ENCODE measurements at places on chromosomes 12 and 14.

- DNase-seq = no peak
Observed at GRCh38 chr14:76720382-76720813, 40.9 kb upstream of the VASH1 start.

DNA sequence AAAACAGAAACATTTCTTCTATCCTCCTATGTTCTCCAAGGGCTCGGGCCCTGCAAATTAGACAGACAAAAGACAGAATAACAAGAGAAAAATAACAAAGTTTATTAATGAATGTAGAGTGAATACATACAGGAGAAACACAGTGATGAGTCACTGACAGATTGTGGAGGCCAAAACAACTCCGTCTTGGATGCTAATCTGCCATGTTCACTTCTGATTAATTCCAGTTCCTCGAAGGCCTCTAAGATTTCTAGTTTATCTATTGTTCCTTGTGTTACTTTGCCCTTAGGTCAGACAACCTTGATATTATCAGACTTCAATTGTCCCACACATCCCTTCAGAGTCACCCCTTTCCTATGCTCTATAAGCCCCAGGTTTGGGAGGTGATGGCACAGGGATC lies 26.8 kb upstream of the NEDD1 start:
- no peak for DNase-seq

- DNase-seq = no peak
Observed at GRCh38 chr12:11705010-11705409, 55.5 kb downstream of the ETV6 start.

DNA sequence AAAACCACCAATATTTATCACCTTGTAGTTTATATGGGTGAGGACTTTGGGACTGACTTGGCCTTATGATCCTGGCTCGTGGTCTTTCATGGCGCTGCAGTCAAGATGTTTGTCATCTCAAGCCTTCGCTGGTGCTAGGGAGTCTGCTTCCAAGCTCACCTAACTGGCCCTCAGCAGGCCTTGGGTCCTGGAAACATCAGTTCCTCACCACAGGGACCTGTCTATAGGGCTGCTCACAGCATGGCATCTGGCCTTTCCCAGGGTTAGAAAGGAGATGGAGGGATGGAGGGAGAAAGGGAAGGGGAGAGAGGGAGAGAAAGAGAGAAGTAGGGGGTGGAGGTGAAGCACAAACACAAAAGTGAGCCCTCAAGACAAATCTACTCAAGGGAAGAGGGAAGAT lies 31.7 kb downstream of the VCPKMT start:
- no peak for DNase-seq

DNA sequence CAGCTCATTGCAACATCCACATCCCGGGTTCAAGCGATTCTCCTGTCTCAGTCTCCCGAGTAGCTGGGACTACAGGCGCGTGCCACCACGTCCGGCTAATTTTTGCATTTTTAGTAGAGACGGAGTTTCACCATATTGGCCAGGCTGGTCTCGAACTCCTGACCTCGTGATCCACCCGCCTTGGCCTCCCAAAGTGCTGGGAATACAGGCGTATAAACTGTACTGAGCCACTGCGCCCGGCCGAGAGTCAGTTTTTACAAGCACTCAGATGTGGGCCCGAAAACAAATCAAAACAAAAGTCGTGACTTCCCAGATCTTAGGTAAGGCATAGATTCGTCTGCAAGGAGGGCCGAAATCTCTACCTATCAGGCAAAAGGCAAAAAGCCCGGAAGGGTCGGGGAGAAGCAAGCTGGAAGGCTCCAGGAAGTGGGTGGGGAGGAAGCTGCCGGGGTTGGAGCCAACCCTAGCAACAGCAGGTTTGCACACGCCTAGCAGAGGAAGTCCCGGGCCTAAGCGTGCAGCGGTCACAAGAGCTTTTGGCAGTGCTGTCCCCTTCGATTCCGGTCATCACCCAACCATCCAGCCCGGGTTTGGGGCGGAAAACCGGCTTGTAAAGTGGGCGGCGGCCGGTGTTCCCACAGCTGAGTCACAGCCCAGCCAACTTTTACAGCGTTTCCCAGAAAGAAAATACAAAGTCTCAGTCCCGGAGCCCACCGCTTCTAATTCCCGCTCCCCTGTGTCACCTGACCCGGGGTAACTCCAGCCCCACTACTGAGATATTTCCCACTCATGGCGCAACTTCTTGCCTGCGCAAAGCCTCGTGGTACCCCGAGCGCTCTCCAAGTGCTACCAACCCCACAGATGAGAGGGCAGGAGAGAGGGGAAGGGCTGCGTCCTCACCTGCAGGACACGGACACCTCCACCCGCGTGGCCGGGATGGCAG lies 583 bp downstream of the CPNE8 start:
- DNase-seq = peak; percentile 53

DNA sequence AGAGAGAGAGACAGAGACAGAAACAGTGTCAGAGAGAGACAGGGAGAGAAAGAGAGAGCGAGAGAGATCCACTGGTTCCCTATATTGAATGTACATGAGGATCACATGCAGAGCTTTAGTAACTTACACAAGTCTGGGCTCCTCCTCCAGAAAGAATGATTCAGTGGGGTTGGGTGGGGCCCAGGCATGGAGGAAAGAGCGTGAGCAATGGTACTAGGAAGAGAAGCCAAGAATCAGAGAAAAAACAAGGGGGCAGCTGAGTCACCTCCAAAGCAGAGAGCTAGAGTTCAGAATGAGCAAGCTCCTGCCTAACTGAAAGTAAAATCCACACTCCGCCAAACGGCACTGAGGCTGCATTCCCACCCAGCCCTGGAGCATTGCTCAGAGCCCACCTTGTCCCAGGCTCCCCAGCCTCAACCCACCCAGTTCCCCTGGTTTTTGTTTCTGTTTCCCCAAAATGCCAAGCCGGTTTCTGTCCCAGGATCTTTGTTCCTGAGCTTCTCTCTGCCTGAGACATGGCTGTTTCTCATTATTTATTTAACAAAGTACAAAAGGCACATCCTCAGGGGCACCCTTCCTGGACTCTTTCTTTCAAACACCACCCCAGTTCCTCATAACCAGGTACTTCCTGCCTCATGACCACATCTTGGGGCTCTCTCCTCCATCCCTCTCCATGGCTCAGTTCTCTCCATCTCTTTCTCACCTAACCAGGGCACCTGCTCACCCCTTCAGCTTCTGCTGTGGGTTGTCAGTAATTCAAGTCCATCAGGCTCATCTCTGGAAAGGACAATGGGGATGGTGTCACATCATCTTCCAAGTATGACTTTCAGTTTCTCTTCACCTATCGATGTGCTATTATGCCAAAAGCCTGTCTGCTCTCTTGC lies 670.3 kb upstream of the TBX3 start:
- peak; percentile 3 for DNase-seq

- no peak for DNase-seq
Observed at GRCh38 chr14:35285168-35286002, 6.8 kb upstream of the PSMA6 start.

DNA sequence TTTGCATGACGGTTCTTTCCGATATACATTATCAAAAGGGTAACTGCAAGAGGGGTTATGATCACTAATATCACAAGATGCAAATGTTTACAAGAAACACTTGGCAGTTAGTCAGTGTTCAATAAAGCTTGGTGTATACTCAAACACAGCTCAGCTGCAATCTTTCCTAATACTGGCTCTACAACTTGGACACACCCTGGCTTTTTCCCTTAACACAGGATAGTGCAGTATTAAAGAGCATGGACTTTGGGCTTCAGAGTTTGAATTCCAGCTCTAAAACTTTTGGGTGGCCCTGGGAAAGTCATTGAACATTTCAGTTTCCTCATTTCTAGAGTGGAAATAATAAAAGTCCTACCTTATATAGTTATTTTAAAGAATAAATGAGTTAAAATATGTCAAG lies 107.0 kb downstream of the HECTD4 start:
- no peak for DNase-seq

- no peak for DNase-seq
Observed at GRCh38 chr12:71159264-71159663, 1.5 kb upstream of the TSPAN8 start.

- DNase-seq = peak; percentile 55
Observed at GRCh38 chr14:99595034-99595433, 9.0 kb downstream of the CCDC85C start.

GRCh38 chr14:50363714-50364111 lies 33.0 kb downstream of the CDKL1 start:
- peak; percentile 46 for DNase-seq

GRCh38 chr14:104428333-104428851 lies 151.2 kb upstream of the C14orf180 start:
- DNase-seq = no peak

DNA sequence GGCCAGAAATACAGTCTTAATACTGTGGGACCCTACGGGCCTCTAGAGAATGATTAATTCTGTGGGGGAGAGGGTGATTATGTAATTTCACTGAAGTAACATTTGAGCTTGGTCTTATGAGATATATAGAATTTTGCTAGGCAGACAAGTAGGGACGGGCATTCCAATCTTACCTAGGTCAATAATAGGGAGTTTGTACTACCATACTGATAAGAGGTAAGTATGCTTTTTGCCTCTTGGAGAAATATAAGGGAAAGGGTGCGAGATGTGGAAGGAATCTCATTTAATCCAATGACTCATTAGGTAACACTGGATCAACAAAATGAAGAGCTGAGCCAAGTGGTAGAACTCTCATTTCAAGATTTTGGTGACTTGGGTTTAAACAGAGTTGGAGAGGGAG lies 5.2 kb downstream of the RAB5B start:
- DNase-seq = no peak

- DNase-seq = no peak
Observed at GRCh38 chr12:93208011-93208410, 169.7 kb upstream of the NUDT4 start.

Measured in activated CD4-positive, alpha-beta T cell treated with anti-CD3 and anti-CD28 coated beads, Interleukin-2, amount 50 U/mL, for 48 hours (primary cell).